ENCODE measurements at places on chromosomes 3 and 15.
A peak's percentile ranks its signal among the peaks of the same experiment; 100 is the strongest.

- no peak for DNase-seq
Observed at GRCh38 chr3:182116386-182116785, 404.7 kb downstream of the SOX2 start.

GRCh38 chr3:98593046-98593936 is at the start of gene CPOX:
CPOX (minus strand) TSS chr3:98593611; CDS start chr3:98593504, 107 bp downstream.
- DNase-seq: peak; percentile 85

- peak; percentile 70 for DNase-seq
Observed at GRCh38 chr3:31980530-31981205, 394 bp downstream of the OSBPL10 start.

GRCh38 chr15:66729331-66729951 is 27.4 kb downstream of the SMAD6 start:
- DNase-seq: no peak

- peak; percentile 46 for DNase-seq
Observed at GRCh38 chr15:55789066-55789660, 46.2 kb upstream of the PRTG start.

DNA sequence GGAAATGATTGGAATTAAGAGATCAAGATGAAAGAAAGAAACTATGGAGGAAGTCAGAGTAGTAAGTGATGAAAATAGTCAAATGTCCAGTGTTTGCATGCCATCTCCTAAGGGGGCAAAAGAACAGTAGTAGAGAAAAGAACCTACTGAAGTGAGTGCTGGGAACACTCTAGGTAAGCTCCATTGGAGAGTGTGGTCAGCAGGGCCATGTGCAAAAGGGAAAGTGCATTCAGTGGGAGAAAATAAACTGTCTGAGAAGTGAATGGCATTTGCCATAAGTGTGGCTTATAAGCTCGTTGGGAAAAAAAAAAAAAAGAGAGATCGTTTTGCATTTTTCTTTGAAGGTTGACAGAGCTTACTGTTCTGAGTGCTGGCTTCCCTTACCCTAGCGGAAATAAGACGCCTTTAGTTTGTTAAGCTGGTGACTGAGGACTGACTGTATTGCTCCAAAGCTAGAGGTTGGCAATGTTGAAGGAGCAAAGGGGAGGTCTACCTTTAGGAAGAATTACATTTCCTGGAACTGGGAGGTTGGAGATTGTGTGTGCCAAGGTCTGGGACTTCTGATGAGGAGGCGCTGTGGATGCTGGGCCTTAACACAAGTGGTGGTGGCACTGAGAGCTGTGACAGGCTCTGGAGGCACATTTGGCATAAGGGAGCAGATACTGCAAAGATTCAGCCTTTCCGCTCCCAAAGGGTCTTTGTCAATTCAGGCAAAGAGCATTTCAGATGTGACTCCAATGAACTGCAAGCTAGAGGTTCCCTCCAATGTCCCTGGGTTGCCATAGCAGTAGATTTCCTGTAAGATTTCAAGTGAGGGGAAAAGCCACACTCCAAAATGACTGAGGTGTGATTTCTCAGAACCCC is 287.8 kb upstream of the SATB1 start:
- peak; percentile 59 for DNase-seq

DNA sequence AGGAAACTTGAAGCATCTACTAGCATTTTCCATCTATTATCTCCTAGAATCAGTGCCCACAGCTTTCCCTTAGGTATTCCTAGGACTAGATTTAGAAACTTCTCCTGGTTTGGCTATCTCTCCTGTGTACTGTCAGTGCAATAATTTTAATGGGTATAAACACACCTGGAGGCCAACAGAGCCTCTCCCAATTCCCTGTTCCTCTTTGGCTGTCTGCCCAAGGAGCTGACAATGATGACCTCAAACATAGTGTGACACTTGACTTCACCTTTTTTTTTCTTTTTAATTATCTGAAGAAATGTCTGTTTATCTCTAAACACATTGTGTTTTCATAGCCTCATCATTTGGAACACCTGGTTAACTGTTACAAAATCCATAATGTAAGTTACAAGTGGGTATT is 754.5 kb upstream of the ALCAM start:
- DNase-seq: no peak

GRCh38 chr15:85691350-85692240 is 103.1 kb downstream of the KLHL25 start:
- peak; percentile 70 for DNase-seq

DNA sequence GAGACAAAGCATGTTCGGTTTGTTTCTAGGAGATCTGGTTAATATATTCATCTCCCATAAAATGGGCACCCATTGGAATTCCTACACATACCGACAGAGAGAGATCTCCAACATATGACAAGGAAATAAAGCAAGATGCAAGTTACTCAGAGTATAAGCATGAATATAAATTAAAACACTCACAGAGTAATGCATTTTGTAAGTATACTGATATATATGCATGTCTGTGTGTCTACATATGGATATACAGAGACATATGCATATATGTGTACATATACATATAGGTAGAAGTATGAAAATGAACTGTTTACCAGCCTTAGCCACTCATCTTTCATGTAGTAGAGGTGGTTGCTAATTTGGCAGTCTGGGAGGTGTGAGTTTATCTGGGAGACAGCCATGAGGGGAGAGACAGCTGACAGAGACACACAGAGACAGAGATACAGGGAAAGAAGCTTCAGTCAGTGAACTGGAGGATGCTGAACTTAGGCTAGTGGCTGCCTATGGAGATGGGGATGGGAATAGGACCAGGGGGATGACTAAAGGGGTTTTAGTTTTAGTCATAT is 134.5 kb downstream of the NTRK3 start:
- DNase-seq: no peak

GRCh38 chr3:42690766-42691680 is 5.7 kb downstream of the KLHL40 start:
- no peak for DNase-seq

- DNase-seq: no peak
Observed at GRCh38 chr15:51576911-51577500, 45.6 kb downstream of the DMXL2 start.

All from CD4-positive, alpha-beta T cell treated with Interferon alpha-2 for 1 hour (primary cell).